ENCODE measurements at places on chromosomes 6 and 20.

DNA sequence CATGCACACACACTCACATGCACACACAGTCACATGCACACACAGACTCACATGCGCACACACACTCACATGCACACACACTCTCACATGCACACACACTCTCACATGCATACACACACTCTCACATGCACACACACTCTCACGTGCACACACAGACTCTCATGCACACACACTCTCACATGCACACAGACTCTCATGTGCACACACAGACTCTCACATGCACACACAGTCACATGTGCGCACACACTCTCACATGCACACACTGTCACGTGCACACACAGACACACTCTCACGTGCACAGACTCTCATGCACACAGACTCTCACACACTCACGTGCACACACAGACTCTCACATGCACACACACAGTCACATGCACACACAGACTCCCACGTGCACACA lies 36.6 kb upstream of the VSX1 start:
- no peak for DNase-seq

GRCh38 chr6:133394630-133395029 lies 153.5 kb downstream of the EYA4 start:
- DNase-seq = no peak

DNA sequence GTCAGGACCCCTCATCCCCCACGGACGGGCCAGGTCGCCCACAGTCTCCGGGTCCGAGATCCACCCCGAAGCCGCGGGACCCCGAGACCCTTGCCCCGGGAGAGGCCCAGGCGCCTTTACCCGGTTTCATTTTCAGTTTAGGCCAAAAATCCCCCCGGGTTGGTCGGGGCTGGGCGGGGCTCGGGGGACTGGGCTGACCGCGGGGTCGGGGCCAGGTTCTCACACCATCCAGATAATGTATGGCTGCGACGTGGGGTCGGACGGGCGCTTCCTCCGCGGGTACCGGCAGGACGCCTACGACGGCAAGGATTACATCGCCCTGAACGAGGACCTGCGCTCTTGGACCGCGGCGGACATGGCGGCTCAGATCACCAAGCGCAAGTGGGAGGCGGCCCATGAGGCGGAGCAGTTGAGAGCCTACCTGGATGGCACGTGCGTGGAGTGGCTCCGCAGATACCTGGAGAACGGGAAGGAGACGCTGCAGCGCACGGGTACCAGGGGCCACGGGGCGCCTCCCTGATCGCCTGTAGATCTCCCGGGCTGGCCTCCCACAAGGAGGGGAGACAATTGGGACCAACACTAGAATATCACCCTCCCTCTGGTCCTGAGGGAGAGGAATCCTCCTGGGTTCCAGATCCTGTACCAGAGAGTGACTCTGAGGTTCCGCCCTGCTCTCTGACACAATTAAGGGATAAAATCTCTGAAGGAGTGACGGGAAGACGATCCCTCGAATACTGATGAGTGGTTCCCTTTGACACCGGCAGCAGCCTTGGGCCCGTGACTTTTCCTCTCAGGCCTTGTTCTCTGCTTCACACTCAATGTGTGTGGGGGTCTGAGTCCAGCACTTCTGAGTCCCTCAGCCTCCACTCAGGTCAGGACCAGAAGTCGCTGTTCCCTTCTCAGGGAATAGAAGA lies 978 bp downstream of the HLA-A start:
- no peak for DNase-seq

DNA sequence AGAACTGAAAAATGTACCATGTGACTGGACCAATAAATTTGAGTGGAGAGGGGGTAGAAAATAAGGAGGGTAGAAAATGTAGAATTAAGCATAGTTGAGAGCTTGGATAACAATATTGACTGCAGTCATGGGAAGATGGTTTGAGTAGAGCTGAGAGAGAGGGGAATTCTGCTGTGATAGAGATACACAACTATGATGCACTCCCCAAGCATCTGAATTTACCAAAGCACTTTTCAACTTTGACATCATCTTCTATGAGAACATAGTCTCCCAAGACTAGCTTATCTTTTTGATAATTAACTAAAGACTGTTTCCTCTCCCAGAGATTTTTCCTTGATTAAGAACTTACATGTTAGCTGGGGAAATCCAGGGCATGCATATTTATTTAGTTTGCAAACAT lies 103.1 kb downstream of the TNFRSF21 start:
- no peak for DNase-seq

- DNase-seq = no peak
These were observed 97.9 kb downstream of the ANKRD60 start for GRCh38 chr20:58130581-58130980.

- no peak for DNase-seq
These were observed 42.5 kb upstream of the ASCC3 start for GRCh38 chr6:100923481-100924165.

DNA sequence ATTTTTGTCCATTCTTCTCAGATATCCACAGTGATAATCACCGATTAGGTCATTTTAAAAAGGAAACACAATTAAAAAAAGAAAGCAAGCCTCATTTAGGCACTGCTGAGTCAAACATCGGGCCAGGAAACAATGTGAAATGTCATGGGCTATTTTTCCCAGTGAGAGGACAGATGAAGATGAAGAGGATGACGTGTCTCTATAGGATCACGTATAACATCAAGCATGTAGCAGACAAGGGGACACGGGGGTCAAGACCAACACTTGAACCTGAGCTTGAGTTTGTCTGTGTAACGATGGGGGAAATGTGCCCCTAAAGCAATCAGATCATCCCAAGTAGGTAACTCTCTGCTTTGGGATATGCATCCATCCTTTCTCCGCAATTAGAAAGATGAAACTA lies 553.2 kb downstream of the CD83 start:
- DNase-seq = no peak

- DNase-seq = no peak
These were observed 142.9 kb upstream of the OLIG3 start for GRCh38 chr6:137637121-137637520.

DNA sequence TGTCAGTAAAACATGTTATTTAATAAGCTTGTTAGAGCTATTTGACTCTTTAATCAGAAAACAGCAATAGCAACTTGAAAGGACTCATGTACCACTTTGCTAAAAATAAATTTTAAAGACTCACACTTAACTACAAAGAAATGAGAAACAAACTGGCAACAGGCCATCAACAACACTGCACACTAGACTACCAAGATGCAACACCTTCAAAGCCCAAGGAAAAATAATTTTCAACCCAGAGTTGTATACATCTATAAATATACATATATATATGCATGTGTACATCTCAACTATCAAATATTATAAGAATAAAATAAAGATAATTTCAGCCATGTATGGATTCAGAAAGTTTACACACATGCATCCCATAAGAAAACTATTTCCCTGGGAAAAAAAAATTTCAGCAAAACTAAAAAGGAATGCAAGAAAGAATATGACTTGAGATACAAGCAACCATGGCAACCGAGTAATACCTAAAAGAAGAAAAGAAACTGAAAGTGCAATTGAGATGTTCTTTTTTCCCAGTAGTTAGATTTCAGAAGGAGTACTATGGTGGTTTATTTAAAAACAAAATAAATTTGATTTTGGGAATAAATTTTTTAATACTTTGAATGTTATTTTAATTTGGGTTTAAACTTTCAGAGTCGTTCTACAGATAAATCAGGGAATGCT lies 303.8 kb downstream of the UBE3D start:
- DNase-seq = no peak

DNA sequence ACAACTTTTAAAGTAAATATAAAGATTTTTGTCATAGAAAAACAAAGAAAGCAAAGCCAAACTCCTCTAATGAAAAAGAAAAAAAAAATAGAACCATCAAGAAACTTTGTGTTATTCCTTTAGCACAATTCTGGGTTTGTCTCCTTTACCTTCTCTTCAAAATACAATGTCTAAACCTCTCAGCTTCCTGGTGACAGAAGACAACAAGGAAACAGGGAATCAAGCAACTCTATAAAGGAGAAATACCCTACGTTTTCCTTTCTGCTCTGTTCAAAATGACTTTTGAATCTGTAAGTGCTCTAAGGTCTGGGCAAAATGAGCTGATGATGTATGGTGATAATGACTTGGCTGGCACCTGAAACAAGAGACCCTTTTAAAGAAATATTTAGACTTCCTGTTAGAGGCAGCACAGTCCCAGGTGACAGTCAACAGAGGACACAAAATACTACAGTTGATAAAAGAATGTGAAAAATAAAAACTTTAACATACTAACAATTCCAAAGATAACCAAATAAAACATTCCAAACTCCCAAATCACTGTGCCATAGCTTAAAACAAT lies 101.4 kb downstream of the PRDM1 start:
- no peak for DNase-seq

- no peak for DNase-seq
These were observed 355.0 kb downstream of the CDH26 start for GRCh38 chr20:60313191-60313590.

DNA sequence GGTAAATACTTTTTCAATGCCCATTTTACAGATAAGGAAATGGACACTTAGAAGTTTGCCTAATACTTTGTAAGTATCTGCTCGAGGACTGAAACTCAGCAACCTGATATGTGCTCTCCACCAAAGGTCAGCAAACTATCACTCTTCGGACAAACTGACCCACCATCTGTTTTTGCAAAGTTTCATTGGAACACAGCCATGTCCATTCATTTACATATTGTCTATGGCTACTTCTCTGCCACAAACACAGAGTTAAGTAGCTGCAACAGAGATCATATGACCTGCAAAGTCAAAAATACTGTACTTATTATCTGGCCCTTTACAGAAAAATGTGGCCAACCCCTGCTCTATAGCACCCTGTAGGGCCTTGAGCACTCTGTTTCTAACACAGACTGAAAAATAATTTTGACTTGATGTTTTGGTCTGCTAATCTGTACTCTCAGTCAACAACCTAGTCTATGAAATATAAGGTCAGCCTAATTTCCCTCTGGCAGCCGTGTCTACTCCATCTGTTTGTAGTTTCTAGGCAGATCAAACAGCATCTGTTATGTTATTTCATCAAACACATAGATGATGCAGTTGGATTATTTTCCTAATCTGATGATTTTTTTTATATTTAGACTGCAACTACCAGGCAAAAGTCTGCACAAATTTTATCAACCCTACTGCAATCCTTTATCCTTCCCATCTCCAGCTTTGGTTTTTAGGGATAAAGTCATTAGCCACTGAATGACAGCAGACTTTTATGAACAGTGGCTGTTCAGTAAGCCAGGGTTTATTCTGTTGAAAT lies 41.4 kb upstream of the BEND6 start:
- no peak for DNase-seq

DNA sequence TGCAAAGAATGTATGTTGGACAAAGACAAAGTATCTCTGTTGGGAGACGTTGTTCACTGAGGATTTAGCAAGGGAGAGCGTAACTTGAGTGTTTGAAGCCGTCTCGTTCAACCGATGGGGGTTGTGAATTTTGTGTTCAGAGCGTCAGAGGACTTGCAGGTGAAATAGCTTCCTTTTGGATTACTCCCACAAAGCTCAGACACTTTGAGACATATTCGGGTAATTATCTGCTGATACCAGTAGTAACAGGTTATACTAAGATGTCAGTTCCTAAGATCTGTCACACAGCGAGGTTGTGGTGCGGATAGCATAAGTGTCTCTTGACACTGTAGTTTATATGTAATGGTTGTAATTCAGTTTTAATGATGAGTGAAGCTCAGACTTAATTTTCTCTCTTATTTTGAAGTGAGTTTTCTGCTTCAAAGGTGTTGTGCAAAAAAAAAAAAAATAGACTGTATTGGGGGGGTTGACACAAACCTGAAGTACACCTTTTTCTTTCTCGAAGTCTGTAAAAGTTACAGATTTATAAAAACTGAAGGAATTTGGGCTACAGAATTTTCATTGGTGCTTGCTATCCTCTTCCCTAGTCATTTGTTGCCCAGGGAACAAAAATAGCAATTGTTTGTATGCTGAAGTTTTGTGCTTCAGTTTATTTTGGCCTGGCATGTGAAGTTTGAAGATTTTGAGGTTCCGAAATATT lies 1.7 kb downstream of the ASXL1 start:
- peak; percentile 26 for DNase-seq

GRCh38 chr20:2596673-2597279 lies 55.7 kb upstream of the NOP56 start:
- DNase-seq = no peak

GRCh38 chr6:114747995-114748625 lies 405.3 kb upstream of the HS3ST5 start:
- no peak for DNase-seq

GRCh38 chr6:47308198-47308517 lies 1.5 kb downstream of the TNFRSF21 start:
- DNase-seq = no peak

DNA sequence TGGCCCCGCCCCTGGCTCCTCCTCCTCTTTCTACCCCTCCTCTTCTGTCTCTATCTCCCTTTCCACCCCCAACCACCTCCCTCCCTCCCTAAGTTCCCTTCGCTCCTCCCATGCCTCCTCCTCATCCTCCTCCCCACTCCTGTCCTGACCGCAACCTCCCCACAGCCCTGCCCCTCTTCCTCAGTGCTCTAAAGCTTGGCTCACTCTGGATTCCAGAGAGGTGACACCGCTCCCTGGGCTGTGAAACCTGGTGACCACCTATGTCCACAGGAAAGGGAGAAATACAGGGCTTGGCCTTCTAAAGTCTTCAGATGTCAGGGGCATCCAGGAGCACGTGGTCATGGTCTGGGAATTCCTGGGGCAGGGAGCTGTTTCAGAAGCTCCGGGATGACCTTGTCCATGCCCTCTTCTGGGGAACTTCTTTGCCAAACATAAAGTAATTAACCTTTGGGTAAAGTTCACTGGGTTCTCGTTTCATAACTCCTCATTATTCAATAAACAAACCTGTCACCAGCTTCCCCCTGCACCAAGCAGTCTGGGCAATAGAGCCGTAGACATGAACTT lies 345 bp upstream of the CST5 start:
- no peak for DNase-seq

DNA sequence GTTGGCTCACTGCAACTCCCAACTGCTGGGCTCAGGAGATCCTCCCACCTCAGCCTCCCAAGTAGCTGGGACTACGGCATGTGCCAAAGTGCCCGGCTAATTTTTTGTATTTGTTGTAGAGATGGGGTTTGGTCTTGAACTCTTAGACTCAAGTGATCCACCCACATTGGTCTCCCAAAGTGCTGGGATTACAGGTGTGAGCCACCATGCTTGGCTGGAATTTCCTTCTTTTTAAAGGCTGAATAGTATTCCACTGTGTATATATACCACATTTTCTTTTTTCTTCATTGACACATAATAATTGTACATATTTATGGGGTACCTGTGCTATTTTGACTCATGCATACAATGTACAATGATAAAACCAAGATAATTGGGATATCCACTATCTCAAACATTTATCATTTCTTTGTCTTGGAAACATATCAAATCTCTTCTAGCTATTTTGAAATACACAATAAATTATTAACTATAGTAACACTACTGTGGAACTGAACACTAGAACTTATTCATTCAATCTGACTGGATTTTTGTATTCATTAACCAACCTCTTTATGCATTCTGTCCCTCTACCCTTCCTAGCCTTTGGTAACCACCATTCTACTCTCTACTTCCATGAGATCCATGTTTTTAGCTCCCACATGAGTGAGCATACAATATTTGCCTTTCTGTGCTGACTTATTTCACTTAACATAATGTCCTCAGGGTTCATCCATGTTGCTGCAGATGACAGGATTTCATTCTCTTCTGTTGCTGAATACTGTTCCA lies 7.8 kb downstream of the MDC1 start:
- no peak for DNase-seq

All from CD4-positive, alpha-beta T cell treated with Interleukin-15 for 4 hours (primary cell).